ENCODE measurements at places on chromosomes 5 and 9.

GRCh38 chr5:180199390-180199789 is 9.6 kb downstream of the RASGEF1C start:
- no peak for DNase-seq

DNA sequence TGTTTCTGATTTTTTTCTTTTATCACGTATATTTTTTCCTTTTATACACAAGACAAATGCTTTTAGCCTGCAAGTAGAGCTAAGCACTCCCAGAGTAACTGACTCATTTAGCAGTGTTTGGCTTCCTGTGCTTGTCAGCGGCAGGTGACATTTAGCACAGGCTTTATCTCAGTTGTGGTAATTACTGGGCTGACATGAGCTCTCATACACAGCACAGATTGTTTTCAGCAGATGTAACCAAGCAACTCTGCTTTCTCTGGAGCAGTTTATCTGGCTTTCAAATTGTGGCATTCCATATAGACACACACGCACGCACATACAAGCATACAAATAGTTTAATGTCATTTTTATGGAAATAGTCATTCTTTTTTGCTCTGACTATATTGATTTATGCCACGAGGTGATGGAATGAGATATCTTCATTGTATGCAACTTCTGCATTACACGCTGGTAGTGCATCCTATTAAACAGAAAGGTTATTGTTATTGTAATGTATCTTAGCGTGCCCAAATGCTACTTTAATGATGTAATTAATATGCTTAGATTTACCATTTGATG is 379.0 kb upstream of the GRAMD2B start:
- DNase-seq = no peak

DNA sequence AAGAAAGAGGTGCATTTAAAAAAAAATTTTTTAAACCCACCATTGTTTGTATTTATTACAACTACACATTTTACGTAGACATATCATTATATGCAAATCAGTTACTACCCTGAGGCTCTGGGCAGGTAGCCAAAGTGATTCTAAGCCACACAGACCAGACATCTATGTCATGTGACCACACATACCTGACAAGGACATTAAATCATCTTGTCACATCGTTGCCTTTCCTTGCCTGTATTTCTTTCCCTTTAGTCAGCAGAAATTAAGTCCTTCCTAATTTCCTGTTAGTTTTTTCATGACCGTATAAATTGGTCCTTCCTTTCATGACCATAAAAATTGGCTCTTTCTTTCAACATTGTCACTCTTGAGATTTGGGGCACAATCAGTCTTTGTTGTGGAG is 134.2 kb upstream of the MARCHF11 start:
- no peak for DNase-seq

DNA sequence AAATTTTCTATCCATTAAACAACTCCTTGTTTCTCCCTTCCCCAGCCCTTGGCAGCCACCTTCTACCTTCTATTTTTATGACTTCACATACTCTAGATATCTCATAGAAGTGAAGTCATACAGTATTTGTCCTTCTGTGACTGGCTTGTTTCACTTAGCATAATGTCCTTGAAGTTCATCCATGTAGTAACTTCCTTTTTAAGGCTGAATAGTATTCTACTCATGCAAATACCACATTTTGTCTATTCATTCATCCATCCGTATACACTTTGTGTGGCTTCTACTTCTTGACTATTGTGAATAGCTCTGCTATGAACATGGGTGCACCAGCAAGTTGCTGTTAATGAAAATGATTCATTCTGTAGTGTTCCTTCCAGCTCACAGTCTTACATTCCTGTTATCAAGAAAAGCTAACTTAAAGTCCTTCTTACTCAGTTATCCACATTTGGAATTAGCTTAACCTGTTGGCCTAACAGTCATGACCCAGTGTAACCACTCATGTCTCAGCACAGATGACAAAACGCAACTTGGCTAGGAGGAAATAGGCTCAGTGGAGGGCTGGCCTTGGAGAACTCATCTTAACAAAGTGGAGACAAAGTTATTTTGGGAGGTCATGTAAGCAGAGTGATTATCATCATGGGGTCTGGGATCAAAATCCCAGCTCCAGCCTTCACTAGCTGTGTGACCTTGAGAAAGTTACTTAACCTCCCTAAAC is 129.7 kb upstream of the MAP3K1 start:
- DNase-seq = no peak

DNA sequence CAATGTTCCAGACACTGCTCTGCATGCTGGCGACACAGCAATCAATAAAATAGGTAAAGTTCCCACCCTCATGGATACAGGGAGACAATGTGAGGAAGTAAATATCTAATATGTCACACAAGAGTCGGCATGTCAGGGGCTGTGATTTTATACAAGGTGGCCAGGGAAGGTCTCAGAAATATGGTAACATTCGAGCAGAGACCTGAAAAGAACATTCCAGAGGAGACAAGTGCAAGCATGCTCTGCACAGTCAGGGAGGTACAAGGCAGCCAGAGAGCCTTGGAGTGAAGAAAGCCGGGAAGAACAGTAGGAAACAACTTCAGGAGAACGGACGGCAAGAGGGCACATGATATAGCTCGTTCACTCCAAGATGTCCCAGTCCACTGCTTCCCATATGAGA is 89.2 kb upstream of the ZNF462 start:
- no peak for DNase-seq

- no peak for DNase-seq
Measured at GRCh38 chr5:101393795-101394450, 490.8 kb upstream of the ST8SIA4 start.

- no peak for DNase-seq
Measured at GRCh38 chr5:139611703-139612584, 36.2 kb upstream of the CXXC5 start.

DNA sequence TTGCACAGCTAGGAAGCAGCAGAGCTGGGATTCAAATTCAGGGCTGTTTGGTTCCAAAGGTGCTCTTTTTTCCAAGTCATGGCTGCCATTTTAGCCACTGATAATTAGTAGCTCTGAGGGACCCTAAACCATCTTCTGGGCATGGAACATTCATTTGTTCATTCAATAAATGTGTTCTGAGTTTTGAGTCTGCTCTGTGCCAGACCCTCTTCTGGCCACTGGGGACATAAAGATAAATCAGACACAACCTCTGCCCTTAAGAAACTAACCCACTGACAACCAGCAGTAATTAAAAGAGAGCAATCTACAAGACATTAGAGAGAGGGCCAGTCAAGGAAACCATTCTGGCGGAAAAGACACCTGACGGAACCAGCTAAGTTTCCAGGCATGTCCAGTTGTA is 2.0 kb upstream of the CPEB4 start:
- no peak for DNase-seq

DNA sequence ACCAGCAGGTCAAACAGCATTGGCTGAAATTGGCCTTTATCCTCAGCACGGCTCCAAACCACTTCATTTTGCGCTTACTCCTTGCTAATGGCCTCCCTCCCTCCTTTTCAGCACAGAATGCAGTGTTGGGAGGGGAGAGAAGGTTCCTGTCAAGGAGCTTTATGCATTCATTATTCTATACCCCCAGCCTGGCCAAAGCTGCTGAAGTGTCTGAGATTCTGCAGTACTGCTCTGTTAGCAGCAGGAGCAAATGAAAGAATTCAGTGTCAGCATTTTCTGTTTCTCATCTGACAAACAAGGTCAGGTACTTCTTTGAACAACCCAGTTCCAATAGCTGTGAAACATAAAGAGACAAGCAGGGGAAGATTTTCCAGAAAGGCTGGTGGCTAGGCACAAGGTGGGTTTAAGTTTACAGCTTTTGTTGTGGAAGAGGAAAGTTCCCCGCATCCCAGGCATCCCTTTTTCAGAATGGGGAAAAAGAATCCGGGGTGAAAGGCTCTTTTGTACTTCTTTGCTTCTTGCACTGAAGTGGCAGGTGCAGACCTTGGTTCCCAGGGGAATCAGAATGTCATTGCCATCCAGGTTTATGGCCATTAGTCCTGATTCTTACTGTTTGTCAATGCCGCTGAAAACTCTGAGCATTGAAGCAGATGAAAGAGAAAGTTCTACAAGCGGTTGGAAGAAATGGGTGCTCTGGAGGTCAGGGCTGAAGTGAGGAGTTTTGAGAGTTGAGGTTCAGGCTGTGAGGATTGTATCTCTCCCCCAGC is 109.3 kb upstream of the APC start:
- no peak for DNase-seq

GRCh38 chr5:126536874-126537273 is 58.1 kb downstream of the ALDH7A1 start:
- DNase-seq = no peak

- no peak for DNase-seq
Measured at GRCh38 chr9:9389904-9390303, 1222.9 kb downstream of the PTPRD start.

GRCh38 chr9:6461619-6462018 is 48.6 kb downstream of the UHRF2 start:
- DNase-seq = no peak

- no peak for DNase-seq
Measured at GRCh38 chr9:96430377-96430776, 12.2 kb upstream of the ZNF367 start.

DNA sequence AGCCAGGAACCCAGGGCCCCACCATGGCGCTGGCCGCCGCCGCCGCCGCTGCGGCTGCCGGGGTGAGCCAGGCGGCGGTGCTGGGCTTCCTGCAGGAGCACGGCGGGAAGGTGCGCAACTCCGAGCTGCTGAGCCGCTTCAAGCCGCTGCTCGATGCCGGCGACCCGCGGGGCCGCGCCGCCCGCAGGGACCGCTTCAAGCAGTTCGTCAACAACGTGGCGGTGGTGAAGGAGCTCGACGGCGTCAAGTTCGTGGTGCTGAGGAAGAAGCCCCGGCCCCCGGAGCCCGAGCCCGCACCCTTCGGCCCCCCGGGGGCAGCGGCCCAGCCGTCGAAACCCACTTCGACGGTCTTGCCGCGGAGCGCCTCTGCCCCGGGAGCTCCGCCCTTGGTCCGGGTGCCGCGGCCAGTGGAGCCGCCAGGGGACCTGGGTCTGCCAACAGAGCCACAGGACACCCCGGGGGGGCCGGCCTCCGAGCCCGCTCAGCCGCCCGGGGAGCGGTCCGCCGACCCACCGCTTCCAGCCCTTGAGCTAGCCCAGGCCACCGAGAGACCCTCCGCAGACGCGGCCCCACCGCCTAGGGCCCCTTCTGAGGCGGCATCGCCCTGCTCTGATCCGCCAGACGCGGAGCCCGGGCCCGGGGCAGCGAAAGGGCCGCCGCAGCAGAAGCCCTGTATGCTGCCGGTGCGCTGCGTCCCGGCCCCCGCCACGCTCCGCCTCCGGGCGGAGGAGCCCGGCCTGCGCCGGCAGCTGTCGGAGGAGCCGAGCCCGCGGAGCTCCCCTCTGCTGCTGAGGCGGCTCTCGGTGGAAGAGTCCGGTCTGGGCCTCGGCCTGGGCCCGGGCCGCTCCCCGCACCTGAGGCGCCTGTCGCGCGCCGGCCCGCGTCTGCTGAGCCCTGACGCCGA is 749 bp downstream of the SOWAHA start:
- peak; percentile 69 for DNase-seq

- DNase-seq = no peak
Measured at GRCh38 chr9:1532171-1532570, 482.0 kb downstream of the DMRT2 start.

DNA sequence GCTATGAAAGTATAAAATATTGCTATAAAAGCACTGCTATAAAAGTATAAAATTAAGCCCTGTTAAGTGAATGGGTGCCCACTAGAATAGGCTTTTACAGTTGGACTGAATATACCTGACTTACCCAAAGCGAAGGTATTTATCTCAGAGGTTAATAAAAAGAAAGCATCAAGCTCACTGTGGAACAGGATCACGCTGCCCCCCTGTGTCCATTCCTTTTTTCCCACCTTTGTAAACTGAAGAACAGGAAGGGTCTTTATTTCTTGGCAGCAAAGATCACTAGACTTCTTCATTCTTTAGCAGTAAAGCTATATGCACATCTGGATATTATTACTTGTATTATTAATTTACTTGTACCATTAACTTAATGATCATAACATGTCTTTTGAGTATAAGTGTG is 22.1 kb upstream of the PLPP6 start:
- DNase-seq = no peak

DNA sequence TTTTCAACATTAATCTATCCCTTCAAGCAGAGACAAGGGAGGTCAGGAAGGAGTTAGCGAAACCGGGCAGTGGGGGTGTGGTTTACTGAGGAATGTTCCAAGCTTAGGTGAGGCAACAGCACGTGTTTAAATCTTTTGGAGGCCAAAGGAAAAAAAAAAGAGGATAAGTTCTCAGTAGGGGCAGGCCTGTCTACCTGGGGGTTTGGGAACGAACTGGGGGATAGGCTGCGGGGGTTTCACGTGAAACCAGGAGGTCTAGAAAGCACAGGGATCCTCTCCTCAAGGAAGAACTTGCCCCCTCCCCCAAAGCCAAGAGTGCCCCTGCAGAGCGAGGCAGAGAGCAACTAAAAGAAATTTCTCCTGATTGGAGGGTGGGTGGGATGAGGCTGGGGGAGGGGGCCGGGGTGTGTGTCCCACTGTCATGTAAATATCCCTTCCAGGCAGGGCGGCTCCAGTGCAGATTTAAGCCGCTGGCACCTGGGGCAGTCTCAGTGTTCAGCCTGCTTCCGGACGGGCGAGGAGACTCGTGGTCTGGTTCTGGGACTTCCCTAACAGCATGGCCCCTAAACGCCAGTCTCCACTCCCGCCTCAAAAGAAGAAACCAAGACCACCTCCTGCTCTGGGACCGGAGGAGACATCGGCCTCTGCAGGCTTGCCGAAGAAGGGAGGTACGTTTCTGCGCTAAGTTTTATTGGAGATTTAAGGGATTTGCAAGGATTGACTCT is 5.5 kb upstream of the SET start:
- peak; percentile 26 for DNase-seq

GRCh38 chr9:113890704-113891103 is 14.6 kb downstream of the ZNF618 start:
- no peak for DNase-seq

Data from substantia nigra (tissue), 51 donors.